Left colon (tissue), 2 donors: ENCODE measurements at places on chromosomes 6 and 20.
A peak's percentile ranks its signal among the peaks of the same experiment; 100 is the strongest.

DNA sequence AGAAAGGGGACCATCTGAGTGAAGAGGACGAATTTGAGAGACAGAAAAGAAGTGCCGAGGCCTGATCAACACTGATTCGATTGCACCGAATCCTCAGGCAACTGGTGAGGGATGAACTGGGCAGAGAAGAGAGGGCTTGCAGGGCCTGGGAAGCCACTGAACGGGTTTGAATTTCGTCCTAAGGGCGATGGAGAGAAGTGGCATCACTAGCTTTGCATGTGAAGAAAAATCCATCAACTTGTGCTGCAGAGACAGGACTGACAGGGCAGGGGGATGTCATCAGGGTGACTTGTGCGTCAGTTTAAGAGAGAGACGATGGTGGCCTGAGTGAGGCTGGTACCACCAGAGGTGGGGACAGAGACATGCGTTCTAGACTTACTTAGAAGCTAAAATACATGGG, 73.7 kb upstream of the SLC22A23 start:
- no peak for DNase-seq

GRCh38 chr20:7214081-7214740, 446.7 kb downstream of the BMP2 start:
- no peak for DNase-seq

- DNase-seq, result peak; percentile 71
These were observed 161.8 kb upstream of the SCGN start for GRCh38 chr6:25490018-25490801.

GRCh38 chr20:32832664-32833063, 12.9 kb downstream of the MAPRE1 start:
- no peak for DNase-seq

DNA sequence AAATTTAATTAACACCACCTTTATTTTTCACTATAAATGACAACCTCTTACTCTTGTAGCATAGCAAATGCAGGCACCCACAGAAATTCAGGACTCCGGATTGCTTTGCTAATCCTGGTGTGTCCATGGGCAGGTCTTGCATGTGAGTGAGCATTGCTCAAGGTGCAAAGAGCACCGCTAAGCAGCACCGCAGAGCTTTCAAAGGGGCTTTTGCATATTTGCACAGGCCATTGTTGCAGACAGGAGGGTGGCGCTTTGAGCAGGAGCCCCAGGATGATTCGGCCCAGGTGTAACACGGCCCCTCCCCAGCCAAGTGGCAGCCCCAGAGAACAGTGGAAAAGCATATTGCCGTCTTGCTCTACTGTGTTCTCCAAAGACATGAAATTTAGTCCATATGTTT, 293.2 kb downstream of the NRN1 start:
- no peak for DNase-seq

GRCh38 chr6:133892813-133893691, 4.1 kb downstream of the TCF21 start:
- DNase-seq, result no peak

DNA sequence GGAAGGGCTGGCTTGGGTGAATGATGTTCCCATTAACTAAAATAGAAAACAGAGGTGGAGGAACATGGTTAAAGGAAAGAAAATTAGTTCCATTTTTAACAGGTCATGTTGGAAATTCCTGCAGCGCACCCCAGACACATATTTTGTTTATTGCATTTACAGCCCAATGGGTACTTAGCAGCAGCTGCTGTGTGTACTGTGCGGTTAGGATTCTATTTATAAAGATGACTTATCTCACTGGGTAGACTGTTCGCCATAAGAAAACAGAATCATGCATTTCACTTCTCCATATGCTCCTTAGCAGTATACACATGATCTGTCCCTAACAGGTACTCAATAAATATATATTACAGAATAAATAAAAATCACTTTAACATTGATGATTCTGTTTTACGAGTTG, 135.8 kb downstream of the SLC35F1 start:
- no peak for DNase-seq

- DNase-seq, result no peak
These were observed 8.3 kb upstream of the TTPAL start for GRCh38 chr20:44467289-44467883.

- no peak for DNase-seq
These were observed 70.0 kb downstream of the FAM50B start for GRCh38 chr6:3919130-3919628.
